Esophagus muscularis mucosa (tissue), 4 donors: ENCODE measurements at places on chromosomes 2 and 18. TPM values are rescaled to one million over a fixed set of nuclear protein-coding genes. Genes with fewer than 3 reads are reported as not detected.

The SKOR2 gene
- total RNA-seq: not detected

The TACR1 gene
- 3.0 TPM for total RNA-seq

GRCh38 chr2:213152065-213152794, 818 bp upstream of the IKZF2 start:
- DNase-seq: peak; percentile 93

DNA sequence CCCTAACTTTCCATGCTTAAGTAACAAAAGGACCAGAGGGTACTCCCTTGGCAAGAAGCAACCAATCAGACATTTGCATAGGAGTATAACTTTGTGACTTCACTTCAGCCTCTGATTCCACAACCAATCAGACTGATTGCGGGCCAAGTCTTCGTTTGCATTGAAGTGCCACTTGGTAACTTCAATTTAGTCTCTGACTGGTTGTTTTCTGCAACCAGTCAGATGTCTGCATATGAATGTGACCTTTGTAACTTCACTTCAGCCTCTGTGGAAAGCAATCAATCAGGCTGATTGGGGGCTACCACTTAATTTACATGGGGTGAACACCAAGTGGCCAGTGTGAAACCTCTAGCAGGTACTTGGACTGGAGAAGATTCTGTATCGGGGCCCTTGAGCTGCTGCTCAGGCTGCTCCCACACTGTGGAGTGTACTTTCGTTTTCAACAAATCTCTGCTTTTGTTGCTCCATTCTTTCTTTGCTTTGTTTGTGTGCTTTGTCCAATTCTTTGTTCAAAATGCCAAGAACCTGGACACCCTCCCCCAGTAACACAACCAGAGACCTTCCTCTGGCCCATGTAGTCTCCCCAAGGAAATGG, 241.5 kb downstream of the ACKR3 start:
- no peak for DNase-seq

GRCh38 chr2:43507137-43507536, 88.7 kb downstream of the THADA start:
- DNase-seq: no peak

DNA sequence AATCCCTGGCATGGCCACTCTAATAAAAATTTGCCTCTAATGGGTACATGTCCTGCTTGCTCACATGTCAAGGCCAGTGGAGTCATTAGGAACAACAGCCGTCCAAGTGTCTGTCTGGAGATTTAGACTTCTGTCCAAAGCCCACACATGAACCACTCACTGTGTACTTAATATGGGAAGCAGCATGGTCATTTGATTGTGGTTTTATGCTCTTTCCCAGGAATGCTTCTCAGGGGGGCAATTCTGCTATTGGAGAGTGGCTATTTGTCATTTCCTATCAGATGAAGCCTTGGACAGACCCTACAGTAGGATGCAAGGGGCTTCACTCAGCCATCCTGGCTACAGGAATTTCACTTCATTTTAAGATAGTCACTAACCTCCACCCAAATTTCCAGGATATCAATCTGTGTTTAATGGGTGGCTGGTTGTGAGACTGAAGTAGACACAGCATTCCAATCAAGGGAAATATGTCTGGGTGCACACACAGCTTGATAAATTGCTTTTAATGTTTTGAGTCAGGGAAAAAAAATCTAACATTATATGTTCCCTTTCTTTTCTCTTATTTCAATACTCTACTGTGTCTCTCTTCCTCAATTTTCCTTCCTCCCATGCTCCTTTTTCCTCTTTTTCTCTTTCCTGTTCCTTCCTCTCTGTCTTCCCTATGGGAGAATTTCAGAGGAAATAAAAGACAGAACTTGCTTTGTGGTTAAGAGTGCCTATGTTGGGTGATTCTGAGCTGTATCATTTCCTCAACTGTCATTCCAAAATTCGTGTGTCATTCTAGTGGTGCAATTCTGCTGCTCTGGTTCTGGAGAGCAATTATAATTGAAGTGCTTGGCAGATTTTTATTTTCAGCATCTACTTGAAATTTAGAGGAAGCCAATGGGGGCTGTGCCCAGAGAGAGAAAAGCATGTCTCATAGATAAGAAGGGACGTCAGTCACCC, 320.1 kb downstream of the OSR1 start:
- DNase-seq: no peak

GRCh38 chr2:102337481-102338386, 17.9 kb upstream of the IL18R1 start:
- DNase-seq: no peak

- DNase-seq: no peak
These were observed 43.6 kb upstream of the COPS8 start for GRCh38 chr2:237042101-237042500.

The SLC30A3 gene
- not detected for total RNA-seq

GRCh38 chr2:134401081-134401497, 147.2 kb downstream of the MGAT5 start:
- no peak for DNase-seq

GRCh38 chr2:53739032-53739431, 28.6 kb upstream of the CHAC2 start:
- no peak for DNase-seq

The CYRIA gene
- total RNA-seq: 10.8 TPM

GRCh38 chr2:216560838-216561270, 62.2 kb downstream of the RPL37A start:
- no peak for DNase-seq

The TGFA gene
- 2.0 TPM for total RNA-seq

- DNase-seq: no peak
These were observed 168.9 kb downstream of the ANTXR1 start for GRCh38 chr2:69181806-69182427.

DNA sequence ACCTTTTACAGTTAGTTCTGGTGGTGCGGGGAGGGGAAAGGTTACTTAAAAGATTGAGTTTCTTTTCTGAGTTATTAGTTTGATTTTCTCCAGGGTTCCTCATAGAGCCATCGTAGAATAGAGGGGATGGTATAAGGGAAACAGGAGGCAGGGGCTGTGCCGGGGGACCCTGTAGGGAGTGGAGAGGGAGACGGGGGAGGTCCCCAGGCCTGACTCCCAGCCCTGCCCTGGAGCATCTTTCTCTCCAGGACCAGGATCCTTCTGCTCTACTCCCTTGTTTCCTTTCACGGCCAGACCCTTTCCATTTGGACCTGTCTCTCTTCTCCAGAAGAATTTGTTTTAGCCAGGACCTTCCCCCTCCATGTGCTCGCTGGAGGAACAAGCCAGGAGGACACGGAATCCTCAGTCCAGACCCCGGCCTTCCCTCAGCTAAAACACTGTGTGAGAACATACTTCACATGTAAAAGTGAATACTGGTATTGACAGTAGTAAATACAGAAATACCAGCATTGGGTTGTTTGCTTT, 35.4 kb downstream of the DGKD start:
- no peak for DNase-seq

- no peak for DNase-seq
These were observed 13.0 kb downstream of the RND3 start for GRCh38 chr2:150474326-150475074.

DNA sequence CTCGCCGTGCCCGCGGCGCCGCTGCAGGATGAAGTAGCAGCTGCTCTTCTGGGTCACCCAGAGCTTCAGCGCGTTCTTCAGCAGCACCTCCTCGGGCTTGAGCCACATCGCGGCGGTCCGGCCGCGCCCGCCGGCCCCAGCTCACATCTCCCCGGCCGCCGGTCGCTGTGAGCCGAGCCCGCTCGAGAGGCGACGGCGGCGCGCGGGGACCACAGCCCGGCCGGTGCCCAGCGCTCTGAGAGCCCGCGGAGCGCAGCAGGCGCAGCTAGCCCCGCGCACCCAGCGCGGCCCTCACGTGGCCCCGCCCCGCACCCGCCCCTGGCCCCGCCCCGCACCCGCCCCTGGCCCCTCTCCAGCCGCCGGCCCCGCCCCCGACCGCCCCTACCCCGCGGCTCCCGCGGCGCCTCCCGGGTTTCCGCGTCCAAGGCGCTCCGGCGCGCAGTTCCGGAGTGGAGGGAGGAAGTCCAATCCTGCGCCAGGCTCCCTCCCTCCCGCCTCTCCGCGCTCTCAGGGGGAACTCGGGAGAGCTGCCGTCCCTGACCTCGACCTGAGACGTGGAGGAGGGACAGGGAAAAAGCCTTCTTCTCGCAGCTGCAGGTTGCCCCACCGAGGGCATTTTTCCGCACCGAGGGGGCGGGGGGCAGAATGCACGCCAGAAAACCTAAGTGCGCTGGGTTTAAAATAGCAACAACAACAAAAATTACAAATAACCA, at the start of gene TBC1D8:
Gene TBC1D8, minus strand, starts transcription at position 237 of the 713 bp plus-strand sequence. Its CDS starts 129 bp downstream, at position 108.
- DNase-seq: no peak
